CD4-positive, alpha-beta T cell treated with Interleukin-10 for 1 hour (primary cell): ENCODE measurements at places on chromosomes 4 and X.

- no peak for DNase-seq
Measured at GRCh38 chrX:3522101-3522650, 175.7 kb upstream of the MXRA5 start.

DNA sequence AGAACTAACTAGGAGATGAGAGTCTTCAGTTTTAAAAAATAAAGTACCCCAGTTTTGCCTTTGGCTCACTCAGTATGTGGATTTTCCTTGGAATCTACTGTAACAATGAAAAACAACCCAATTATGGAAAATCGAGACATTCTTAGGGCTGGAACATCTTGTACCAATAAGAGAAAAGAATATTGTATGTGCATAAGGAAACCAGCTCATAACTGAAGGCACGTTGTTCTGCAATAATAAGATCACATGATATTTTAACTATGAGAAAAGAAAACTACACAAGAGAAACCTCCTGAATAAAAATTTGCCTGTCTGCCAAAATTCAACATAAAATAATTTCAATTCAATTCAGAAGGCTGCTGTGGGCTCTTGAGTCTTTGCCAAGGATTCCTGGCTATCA is 261.8 kb upstream of the EDNRA start:
- DNase-seq: no peak

DNA sequence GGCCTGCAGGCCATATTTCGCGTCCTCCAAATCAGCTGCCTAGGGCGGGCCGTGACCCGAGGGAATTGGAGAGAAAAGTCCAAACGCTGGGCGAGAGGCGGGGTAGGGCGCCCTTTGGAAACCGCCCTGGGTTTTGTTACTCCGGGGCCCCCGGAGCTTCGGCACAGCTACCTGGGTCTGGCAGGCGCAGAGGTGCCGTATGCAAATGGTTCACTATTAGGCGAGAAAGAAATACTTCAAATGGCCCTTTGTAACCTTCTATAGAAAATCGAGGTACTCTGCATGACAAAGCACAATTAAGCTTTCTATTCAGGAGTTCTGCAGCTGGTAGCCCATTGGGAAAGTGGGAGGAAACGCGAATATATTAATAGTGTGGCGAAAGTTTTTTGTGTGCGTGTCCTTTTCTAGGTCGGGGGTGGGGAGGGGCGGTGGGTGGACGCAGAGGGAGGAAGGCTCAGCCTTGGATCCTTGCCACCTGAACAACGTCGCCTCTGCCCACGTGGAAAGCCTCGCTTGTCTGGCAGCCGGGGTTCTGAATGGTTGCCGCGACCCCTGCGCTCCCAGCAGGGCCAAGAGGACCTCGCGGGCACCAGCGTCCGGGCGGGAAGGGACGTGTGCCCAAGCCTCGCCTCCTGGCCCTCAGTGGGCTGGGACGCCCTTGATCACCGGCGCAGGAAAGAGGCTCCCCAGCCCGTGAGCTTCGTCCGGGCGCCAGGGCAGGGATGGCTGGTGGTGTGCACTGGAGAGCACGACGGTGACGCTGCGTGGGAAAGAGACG is 9.5 kb downstream of the GSX2 start:
- no peak for DNase-seq

- DNase-seq: no peak
Measured at GRCh38 chr4:5631352-5632065, 76.8 kb downstream of the EVC2 start.

GRCh38 chrX:13717700-13718472 is 16.5 kb downstream of the TRAPPC2 start:
- DNase-seq: no peak

DNA sequence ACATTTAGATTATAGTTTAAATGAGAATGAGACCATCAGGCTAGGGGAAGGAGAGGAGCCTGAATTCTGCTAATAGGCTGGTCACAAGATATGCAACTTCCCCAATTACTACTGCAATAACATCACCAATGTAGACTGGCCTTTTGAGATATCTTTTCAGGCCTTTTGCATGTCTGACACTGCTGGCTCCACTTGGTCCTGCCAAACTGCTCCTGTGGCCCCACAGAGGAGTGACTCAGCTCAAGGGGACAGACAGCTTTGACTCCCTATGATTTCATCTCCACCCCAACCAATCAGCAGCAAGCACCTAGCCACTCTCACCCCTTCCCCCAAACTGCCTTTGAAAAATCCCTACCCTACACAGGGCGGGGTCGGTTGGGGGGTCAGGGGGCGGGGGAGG is 22.8 kb downstream of the GPRIN3 start:
- peak; percentile 64 for DNase-seq

GRCh38 chrX:154539077-154539476 is 7.6 kb downstream of the G6PD start:
- no peak for DNase-seq

- DNase-seq: no peak
Measured at GRCh38 chrX:150731795-150732194, 38.6 kb downstream of the MTMR1 start.

DNA sequence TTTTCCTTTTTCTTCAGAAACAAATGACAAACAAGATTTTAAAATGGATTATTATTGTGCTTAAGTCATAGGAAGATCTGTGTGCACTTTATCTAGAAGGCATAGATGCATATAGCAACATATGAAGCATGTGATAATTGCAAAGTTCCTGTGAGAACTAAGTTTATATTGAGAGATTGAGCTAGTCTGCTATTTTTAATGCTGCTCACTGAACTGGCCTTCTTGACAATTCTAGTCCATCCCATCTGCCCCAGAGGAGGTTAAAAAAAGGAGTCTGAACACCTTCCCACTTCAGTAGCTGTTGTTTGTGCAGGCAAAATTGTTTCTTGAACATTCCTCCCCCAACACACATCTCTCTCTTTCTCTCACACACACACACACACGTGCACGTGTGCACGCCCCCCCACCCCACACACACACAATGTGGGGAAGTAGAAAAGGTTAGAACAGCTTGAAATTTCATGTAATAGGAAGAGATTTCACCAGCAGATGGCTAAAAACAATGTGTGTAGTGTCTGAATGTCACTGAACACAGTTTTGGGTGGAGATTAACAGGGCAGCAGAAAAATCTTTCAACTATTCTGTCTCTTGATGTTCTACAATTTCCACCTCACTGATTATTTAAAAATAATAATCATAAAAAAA is 108.0 kb downstream of the GPM6A start:
- DNase-seq: no peak

DNA sequence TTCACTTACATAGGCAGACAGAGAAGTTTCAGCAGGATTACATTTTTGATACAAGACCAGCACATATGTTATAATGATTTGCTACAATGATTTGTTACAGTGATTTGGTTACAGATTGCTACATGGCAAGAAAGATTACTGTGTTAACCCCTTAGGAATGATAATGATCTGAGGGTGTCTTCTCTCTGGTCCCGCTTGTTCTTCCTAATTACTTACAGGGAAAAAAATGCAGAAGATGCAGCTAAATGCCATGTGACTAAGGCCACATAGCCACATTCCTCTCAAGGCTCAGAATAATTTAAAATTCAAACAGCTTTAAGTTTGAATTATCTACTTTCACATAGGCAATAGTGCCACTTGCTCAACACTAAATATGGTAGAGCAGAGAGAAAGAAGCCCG is 9.7 kb upstream of the LAP3 start:
- no peak for DNase-seq

DNA sequence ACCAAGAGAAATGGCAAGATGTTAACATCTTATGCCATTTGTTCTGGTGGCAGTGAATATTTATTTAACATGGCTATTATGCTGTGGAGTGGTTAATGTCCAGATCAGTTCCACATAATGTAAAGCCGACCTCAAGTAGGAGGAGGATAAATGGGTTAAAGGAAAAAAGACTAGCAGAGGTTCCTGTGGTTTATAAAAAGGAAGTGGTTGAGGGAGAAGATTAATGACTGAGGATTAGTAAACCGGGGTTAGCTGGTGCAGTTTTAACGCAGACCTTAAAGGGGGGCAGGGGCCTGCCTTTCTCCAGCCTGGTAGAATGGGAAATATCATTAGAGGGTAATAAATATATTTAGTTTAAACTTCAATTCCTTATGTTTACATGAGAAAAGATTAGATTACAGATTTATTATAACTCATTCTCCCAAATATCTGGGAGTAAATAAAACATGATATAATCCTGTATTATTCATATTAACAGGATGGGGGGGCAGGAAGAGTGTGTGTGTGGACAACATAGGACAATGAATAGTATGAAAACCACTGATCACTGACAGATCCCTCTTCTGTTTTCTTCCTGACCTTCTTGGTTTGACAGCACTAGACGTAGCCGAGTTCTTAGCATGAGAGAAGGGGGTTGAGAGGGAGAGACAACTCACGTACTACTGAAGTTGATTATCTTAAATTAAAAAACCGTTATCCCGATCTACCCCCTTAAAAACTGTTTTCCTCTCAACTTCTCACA is 124.1 kb upstream of the LIMCH1 start:
- no peak for DNase-seq

DNA sequence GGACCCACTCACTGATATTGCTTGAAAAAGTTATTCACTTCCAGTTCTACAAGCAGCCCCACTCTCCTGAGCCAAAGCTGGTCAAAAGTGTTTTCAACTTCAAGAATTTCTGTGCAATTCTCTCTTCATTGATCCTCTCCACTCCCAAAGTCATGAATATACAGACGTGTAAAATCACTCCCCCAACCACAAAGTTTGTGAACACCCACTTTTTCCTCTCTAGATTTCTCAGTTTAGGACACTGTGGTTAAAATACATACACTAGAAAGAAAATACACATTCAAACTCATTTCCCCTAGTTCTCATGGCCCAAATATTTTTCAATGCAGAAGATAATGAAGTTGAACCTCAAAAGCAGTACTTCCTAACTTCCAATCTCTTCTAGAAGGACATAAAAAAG is 116.3 kb downstream of the MSN start:
- no peak for DNase-seq

- peak; percentile 70 for DNase-seq
Measured at GRCh38 chrX:81195712-81196111, 6.0 kb downstream of the HMGN5 start.

DNA sequence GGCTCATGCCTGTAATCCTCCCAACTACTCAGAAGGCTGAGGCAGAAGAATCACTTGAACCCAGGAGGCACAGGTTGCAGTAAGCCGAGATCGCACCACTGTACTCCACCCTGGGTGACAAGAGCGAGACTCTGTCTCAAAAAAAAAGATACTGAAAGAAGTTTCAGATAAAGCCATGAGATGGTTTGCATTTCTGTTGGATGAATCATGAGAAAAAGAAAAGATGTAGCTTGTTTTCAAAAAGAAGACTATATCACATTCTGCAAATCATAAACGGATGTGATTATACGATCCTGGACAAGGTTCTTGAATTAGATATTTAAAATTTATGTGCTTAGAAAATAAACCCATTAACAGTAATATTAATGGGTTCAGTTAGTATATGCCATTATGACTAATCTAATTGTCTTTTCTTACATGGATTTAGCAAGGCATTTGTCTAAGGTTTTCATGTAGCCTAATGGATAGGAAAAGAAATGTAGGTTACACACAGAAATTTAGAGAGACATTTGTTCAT is 345.9 kb downstream of the SLC7A11 start:
- no peak for DNase-seq

GRCh38 chr4:11428231-11428898 is at the start of gene HS3ST1:
TSS of gene HS3ST1 (minus strand) at chr4:11428894. CDS start at chr4:11400005, 28,889 bp downstream.
- DNase-seq: no peak

DNA sequence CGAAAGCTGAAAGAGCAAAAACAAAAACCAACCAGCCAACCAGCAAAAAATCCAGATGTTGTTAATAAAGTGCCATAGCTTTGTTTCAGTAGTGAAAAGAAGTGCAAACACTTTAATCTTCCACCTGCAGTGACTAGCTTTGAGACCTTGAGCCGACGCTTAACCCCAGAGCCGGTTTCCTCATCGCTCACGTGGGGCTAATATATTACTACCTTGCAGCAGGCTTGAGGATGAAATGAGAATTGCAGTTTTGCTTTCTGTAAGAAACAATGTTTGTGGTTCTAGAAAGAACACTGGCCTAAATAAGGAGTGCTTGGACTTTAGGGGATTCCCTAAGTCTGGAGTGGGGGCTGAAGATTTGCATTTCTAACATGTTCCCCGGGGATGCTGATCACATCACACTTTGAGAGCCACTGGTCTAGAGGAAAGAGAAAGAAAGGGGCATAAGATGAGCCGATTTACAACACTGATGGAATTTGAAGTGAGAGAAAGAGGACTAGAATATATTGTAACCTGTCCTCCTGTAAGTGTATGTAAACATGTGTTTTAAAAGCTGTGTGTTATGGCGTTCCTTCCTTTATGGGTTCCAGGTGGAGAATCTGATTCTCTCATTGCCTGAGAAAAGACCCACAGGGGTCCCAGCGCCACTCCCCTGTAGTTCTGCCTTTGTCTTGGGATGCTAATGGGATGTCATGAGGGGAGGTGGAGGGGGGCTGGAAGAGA is 1.4 kb downstream of the FGF2 start:
- DNase-seq: peak; percentile 38

GRCh38 chr4:29619168-29619567 is 1101.0 kb upstream of the PCDH7 start:
- DNase-seq: no peak

GRCh38 chr4:47784222-47784621 is 53.6 kb downstream of the CORIN start:
- DNase-seq: no peak

DNA sequence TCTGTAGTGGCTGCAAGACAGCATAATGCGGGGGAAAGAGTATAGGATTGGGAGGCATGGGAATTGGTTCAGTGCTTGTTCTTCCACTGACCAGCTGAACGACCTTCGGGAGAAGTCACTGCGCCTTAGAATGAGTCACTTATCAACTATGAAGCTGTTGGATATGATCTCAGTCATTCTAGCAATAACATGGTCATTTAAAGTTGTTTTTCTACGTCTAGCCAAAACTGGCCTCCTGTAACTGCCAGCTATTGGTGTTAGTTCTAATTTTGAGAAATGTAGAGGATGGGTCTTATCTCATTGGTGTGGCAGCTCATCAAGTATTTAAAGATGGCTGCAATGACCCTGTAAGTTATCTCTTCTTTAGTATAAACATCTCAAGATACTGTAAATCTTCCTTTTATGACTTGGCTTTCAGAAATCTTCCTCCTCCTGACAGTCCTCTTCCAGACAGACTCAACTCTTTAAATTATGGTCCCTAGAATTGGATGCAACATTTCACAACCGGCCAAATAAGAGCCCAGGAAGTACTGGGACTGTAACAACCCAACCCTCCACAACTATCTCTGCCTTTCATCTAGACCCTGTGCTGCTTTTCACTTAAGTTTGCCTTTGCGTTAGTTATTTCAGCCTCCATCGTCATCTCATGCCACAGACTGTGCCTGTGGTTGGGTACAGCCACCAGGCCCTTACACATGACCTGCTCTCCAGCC is 243.3 kb downstream of the CBR4 start:
- DNase-seq: no peak

GRCh38 chr4:6526156-6526555 is 48.8 kb upstream of the MAN2B2 start:
- DNase-seq: no peak
